K562 (cell line): ENCODE measurements at places on chromosomes 6 and 20. TPM values are rescaled to one million over a fixed set of nuclear protein-coding genes. Genes with fewer than 3 reads are reported as not detected.
A peak's percentile ranks its signal among the peaks of the same experiment; 100 is the strongest.

DNA sequence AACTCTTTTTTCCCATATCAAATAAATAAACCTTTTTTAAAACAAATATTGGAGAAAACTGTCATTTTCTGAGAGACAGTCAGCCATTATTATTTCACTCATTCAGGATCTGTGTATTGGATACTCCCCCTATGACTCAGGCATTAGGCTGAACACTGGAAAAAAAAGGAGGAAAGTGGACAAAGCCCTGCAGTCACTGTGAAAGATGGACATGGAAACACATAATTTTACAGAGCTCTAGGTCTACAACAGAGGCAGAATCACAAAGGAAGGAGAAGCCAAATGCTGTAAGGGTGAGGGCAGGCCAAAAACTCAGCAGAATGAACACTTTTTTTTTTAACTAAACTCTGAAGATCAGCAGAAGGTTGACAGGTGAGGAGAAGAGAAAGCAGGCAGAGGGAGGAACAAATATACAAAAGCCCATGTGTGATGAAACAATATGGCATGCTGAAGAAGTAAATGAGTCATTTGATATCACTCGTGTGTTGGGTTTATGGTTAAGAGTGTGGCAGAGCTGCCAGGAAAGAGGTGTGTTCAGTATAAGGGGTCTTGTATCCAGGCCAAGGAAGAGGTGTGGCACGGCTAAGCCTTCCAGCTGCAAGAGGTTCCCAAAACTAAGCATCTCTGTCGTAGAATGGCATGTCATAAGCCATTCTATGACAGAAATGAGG lies 39.1 kb downstream of the EPB41L2 start:
- no peaks in the 10 kb centered on the region for H3K36me3 ChIP-seq
- H3K4me3 ChIP-seq, result no peak overlapping the region
- DNase-seq, result no peak
- no peaks in the 10 kb centered on the region for H3K27me3 ChIP-seq

DNA sequence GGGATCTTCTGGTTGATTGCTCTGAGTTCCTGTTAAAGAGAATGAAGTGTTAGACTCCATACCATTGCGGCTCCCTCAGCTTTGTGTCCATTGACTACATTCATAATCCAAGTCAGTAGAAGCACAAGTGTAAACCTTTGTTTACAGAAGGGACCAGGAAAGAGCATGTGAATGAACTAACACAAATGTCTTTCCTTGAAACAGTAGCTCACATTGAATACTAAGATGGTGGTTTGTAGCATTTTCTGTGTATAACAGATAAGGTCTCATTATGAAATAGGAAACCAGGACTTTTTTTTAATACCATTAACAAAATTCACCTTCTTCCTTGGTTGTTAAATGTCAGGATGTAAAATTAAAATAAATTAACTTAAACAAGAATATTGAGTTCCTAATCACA lies 8.4 kb downstream of the STXBP5 start:
- H3K4me3 ChIP-seq, result no peak overlapping the region
- DNase-seq, result no peak
- no peaks in the 10 kb centered on the region; the same call in none of the 2 replicates for H3K4me1 ChIP-seq

DNA sequence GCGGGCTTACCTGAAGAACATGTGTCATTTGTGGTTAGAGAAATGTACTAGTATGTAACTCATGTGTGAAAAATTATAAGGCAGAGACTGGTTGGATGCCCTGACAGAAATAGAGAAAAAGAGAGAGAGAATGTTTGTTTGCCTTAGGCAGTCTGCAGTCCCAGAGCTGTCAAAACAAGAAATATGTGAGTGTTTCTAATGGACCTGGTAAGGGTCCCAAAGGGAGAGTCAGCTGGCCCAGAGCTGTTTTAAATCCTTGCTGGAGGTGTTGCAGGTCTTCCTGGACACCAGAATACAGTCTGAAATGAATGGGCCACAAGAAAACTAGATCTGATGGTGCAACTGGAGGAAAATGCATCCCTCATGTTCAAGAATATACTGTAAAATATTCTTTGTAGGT lies 158.3 kb upstream of the OGFRL1 start:
- H3K27me3 ChIP-seq, result no peaks in the 10 kb centered on the region
- no peak overlapping the region for H3K27ac ChIP-seq
- no peaks in the 10 kb centered on the region for H3K4me1 ChIP-seq
- H3K36me3 ChIP-seq, result no peaks in the 10 kb centered on the region
- no peak overlapping the region for H3K4me3 ChIP-seq

The CGAS gene
- total RNA-seq, result 0.04 and 0.11 TPM in 2 replicates

The SASH1 gene
- 3.2 and 3.5 TPM in 2 replicates for total RNA-seq

The PLA2G7 gene
- not detected in 2 replicates for total RNA-seq

- no peak overlapping the region for H3K27ac ChIP-seq
- DNase-seq, result no peak
- H3K36me3 ChIP-seq, result no peaks in the 10 kb centered on the region
- no peak overlapping the region for H3K4me3 ChIP-seq
- peaks cover 44% of the 10 kb centered on the region for H3K27me3 ChIP-seq
These were observed 530.4 kb downstream of the QKI start for GRCh38 chr6:163944897-163945296.

The PRND gene
- total RNA-seq, result not detected in 2 replicates

DNA sequence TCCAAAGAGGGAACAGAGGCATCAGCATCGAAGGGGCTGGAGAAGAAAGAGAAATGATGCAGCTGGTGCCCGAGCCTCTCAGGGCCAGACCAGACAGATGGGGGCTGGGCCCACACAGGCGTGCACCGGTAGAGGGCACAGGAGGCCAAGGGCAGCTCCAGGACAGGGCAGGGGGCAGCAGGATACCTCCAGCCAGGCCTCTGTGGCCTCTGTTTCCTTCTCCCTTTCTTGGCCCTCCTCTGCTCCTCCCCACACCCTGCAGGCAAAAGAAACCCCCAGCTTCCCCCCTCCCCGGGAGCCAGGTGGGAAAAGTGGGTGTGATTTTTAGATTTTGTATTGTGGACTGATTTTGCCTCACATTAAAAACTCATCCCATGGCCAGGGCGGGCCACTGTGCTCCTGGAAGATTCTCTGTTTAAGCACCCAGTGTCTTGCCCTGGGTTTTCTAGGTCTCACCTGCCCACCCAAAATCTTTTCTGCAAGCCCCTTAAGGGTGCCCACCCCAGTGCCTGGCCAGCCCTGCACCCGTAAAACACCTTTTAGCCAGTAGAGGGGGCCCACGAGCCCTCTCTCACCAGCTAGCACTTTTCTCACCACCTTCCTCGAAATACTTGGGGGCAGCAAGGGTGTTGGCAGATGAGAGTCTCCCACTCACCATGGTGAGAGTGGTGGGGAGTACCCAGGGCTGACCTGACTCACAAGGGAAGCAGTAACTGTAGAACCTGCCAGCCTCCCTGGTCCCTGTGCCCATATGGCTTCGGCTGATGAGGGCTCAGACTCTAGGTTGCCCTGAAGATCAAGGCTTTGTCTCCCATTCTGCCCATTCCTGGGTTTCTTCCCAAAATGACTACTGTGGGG lies 35.7 kb upstream of the ID1 start:
- H3K4me1 ChIP-seq, result peaks cover 15% of the 10 kb centered on the region; the same call in 2 of the 3 replicates
- H3K4me3 ChIP-seq, result no peak overlapping the region
- peak; percentile 65 for DNase-seq
- no peaks in the 10 kb centered on the region for H3K27me3 ChIP-seq
- H3K27ac ChIP-seq, result no peak overlapping the region

The SDCBP2 gene
- 1.0 and 1.2 TPM in 2 replicates for total RNA-seq

DNA sequence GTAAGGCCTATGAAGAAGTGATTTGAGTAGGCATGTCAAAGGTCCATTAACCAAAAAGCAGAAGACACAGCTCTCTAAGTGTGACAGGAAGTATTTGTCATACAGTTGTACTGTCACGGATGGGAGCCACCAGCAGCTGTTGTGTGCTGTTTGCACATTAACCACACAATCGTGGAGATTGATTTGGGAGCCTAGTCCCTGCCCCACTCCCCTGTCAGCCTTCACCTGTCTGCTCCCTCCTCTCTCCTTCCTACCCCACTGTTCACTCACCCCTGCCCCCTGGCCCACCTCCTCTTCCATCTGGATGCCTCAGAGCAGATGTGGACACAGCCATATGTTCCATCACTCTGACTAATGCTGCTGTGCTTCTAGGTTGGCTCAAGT lies 124.7 kb upstream of the SPACA1 start:
- H3K27ac ChIP-seq, result no peak overlapping the region
- no peak overlapping the region for H3K4me3 ChIP-seq
- H3K36me3 ChIP-seq, result no peaks in the 10 kb centered on the region
- DNase-seq, result no peak

The TP53TG5 gene
- 0.20 TPM in 1 of 2 replicates, not detected in the other for total RNA-seq

The PTCHD4 gene
- total RNA-seq, result not detected in 2 replicates

DNA sequence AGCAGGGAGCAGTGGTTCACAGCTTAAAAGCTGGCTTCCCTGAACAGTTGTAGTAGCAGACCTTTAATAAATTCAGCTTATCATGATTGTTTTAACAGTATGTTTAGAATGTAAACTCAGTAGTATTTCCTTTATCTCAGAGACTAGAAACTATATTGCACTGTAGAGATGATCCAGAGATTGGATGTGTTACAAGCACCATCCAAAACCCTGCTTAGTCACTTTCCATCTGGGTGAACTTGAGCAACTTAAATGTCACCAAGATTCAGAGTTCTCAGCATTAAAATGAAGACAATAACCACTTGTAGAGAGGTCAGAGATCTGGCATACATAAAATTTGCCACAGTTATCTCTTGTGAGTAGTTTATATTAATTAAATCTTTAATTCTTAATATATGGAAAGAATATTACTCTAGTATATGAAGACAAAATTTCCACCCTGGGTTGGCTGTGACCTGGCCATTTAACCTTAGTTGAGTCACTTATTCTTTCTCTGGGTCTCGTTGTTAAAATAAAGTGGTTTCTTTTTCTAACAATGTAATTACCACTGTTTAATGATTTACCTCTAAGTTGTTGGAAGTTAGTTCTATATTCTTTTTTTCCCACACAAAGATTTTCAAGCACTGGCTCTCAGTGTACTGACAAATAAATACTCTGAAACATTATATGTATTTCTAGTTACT lies 239.2 kb upstream of the FKBP1C start:
- no peaks in the 10 kb centered on the region for H3K36me3 ChIP-seq
- H3K27ac ChIP-seq, result no peak overlapping the region
- no peaks in the 10 kb centered on the region for H3K27me3 ChIP-seq
- no peak for DNase-seq
- no peaks in the 10 kb centered on the region for H3K4me1 ChIP-seq
- no peak overlapping the region for H3K4me3 ChIP-seq

- peaks cover 24% of the 10 kb centered on the region for H3K27me3 ChIP-seq
- no peak overlapping the region for H3K4me3 ChIP-seq
- no peaks in the 10 kb centered on the region for H3K4me1 ChIP-seq
- no peak overlapping the region for H3K27ac ChIP-seq
- no peak for DNase-seq
These were observed 80.8 kb upstream of the SLC22A16 start for GRCh38 chr6:110557199-110557598.

The IMPG1 gene
- not detected in 2 replicates for total RNA-seq

The TENT5A gene
- total RNA-seq, result 1.3 and 1.4 TPM in 2 replicates

The SMOC2 gene
- total RNA-seq, result 1.2 and 1.7 TPM in 2 replicates

- no peaks in the 10 kb centered on the region for H3K27me3 ChIP-seq
- DNase-seq, result no peak
- no peak overlapping the region for H3K4me3 ChIP-seq
- no peaks in the 10 kb centered on the region; the same call in 2 of the 3 replicates for H3K4me1 ChIP-seq
- H3K27ac ChIP-seq, result no peak overlapping the region
These were observed 135.1 kb upstream of the COL21A1 start for GRCh38 chr6:56382416-56382940.

The SPEF1 gene
- total RNA-seq, result not detected in 2 replicates
